ENCODE measurements at places on chromosomes 1 and 21.

- no peak for DNase-seq
These were observed at the start of gene MYOM3 for GRCh38 chr1:24111996-24112779. MYOM3 (minus strand) TSS chr1:24112135; CDS start chr1:24108636, 3,499 bp downstream.

- no peak for DNase-seq
These were observed 1.7 kb downstream of the SEMA6C start for GRCh38 chr1:151144474-151145303.

DNA sequence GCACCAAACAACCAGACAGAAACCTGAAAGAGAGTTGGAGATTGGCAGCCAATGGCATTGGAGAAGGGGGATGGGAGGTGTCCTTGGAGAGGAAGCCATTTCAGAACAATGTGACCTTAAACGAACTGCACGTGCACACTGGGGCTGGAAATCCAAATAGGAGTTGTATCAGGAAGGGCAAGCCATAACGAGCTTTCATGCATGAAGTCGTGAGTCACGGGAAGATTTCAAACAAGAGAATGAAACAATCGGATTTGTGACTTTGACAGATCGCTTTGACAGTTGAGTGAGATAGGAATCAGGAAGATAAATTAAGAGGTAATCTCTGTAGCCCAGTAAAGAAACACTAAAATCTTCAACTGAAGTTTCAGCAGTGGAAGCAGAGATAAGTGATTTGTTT lies 445.8 kb upstream of the ZP4 start:
- no peak for DNase-seq

DNA sequence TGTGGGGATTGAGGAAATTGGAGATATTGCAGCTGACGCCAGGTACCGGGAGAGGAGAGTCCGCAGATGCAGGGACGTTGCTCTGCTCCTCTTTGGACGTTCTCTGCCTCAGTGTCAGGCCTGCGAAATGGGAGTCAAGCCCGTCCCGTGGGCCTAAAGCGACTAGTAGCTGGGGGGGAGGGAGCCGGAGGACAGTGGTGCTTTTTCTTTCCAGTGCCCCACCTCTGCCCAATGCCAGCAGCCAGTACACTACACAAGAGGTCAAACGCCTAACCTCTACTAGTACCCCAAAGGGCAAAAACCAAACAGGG lies 413.6 kb upstream of the ESRRG start:
- no peak for DNase-seq

DNA sequence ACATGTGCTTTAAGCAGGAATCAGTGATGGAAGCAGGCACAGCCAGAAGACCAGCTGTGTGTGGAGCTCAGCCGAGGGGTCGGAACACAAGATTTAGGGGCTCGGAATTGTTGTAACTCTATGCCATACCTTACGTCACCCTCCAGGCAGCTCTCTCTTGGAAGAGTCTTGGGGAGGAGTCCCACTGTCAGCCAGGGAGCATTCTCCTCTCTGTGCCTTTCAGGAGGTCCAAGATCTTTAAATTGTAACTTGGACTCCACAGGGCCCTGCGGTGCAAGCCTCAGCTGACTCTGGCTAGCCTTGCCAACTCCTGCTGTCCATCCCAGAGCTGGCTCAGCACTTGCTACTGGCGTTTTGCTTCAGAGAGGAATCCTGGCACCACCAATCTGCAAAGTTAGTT lies 26.4 kb upstream of the ROR1 start:
- no peak for DNase-seq

- no peak for DNase-seq
These were observed 5.5 kb downstream of the PABPC4 start for GRCh38 chr1:39571178-39571483.

GRCh38 chr1:154912755-154913154 lies 23.8 kb downstream of the PMVK start:
- DNase-seq = no peak

DNA sequence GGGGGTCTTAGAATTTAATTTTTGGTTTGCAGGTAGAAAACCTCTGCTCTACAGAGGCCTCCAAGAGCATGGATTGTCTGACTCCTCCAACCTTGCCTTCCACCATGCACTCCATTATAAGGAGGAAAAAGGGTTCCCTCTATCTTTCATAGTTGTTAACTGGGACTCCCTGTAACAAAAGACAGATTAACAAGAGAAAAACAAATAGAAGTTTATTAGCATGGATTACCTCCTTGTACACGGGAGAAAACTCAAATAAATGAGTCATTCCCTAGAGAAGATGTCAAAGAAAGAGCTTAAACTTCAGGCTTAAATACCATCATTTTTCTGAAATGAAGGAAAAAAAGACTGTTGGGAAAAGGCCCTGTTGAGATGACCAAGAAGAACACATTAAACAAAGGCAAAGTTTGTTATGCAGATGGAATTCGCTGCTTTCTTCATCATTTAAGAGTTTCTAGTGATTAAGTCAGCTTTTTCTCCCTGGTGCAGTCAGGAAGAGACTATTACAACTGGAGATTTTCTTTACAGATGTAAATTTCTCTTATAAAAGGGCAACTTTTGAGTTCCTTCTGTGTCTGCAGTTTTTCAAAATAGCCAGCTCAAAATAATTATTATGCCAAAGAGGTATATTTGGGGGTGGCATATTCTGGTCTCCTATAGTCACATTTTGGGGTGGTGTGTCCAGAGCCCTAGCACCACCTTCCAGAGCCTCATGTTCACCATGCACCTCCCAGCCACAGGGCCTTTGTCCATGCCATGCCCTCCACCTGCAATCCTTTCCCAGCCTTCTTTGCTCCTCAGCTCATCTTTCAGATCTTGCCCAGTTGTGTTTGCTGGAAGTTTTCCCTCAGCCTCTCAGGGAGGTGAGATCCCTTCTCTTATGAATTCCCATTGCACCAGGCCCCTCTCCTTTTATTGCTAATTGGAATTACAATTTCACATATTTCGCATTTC lies 63.1 kb upstream of the KLHDC7A start:
- no peak for DNase-seq

GRCh38 chr1:184965944-184966860 lies 8.1 kb downstream of the NIBAN1 start:
- no peak for DNase-seq

- peak; percentile 46 for DNase-seq
These were observed 41.0 kb upstream of the IFFO2 start for GRCh38 chr1:18997508-18997907.

DNA sequence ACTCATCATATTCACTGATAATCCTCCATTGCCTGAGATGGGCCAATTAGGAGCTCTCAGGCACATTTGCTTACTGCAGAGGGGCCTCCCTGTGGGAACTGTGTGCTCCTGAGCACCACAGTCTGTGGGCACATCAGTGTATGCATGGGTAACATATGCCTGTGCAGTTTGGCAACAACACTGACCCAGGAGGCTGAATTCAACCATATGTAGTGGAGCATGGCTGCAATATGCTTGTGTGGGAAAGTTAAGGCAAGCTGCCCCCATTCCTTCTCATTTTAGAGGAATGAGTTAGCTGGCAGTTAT lies 11.8 kb upstream of the FMOD start:
- DNase-seq = no peak

GRCh38 chr1:201745023-201745422 lies 83.9 kb upstream of the IPO9 start:
- DNase-seq = no peak

DNA sequence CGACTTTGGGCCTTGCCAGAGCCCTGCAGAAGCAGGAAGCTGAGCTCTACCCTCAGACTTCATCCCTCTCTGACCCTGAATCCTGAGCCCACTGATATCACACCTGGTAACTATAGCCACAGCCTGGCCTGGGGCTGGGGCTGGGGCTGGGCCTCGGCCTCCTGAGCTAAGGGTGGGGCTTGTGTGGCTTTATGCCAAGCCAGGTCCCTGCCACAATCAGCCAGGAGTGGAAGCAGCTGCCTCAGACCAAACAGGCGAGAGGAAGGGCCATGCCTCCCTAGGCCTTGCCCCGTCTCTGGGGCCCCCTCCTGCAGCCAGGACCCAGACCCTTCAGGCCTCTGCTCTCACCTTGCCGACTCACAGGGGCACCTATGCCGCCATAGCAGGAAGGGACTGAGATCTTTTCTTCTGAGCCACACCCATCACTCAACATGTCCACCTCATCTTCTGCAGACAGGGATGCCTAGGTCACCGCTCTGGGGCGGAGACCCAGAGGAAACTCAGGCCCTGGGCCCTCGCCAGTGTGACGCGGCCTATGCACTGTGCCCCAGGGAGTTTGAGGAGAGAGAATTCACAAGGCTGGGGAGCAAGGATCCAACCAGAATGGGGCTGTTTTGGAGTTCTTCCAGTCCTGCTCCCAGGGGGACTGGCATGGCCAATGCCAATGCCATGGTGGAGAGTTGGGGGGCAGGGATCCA lies 5.7 kb downstream of the UBXN11 start:
- DNase-seq = no peak

All from frontal cortex (tissue), 4 donors.